Left ventricle myocardium inferior (tissue), 1 donor: ENCODE measurements at places on chromosomes 11 and 22. TPM values are rescaled to one million over a fixed set of nuclear protein-coding genes. Genes with fewer than 3 reads are reported as not detected.
A peak's percentile ranks its signal among the peaks of the same experiment; 100 is the strongest.

The PAAF1 gene
- 13.5 TPM for total RNA-seq

The GTPBP1 gene
- 28.9 TPM for total RNA-seq

- no peaks in the 10 kb centered on the region for H3K4me1 ChIP-seq
- no peak for DNase-seq
- H3K4me3 ChIP-seq = no peak overlapping the region
- no peaks in the 10 kb centered on the region for H3K36me3 ChIP-seq
- no peaks in the 10 kb centered on the region for H3K27me3 ChIP-seq
- no peak overlapping the region for H3K27ac ChIP-seq
Measured at GRCh38 chr11:105799728-105800462, 190.0 kb downstream of the GRIA4 start.

DNA sequence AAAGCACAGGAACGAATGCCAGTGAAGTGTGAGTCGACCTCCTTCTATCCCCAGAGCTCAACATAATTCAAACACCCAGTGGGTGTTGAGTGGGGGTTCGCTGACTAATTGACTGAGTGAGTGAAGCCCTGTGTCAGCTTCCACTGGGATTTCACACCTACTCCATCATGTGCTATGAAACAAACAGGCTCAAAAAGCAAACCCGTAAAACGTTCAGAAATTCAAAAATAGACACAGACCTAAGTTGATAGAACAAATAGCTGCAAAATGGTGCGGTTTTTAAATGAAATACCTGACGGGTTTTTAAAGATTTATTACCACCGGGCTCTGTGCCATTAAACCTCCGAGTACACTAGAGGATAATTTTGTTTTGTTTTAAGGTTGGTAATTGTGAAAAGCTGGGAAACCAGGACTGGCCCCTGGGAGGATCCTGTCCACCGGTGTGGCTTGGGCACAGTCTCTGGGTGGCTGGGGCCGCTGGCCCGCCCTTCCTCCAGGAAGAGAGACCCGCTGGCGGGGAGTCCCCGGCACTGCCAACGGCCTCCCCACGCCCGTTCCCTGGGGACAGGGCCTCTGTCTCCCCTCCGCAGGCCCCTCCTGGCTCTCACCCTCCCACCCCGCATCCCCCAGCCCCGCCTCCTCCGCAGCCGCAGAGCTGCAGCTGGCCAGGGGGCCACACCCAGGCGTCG is 13.6 kb downstream of the KCNJ5 start:
- DNase-seq = peak; percentile 48
- peaks cover 58% of the 10 kb centered on the region for H3K4me1 ChIP-seq
- H3K4me3 ChIP-seq = peak overlapping the region; percentile 74
- peak overlapping the region; percentile 73 for H3K27ac ChIP-seq
- H3K27me3 ChIP-seq = peaks cover 12% of the 10 kb centered on the region

GRCh38 chr11:128405714-128406662 is 181.4 kb downstream of the ETS1 start:
- no peaks in the 10 kb centered on the region for H3K36me3 ChIP-seq
- no peak for DNase-seq
- no peak overlapping the region for H3K4me3 ChIP-seq
- no peaks in the 10 kb centered on the region for H3K27me3 ChIP-seq
- H3K27ac ChIP-seq = peak overlapping the region; percentile 49
- H3K4me1 ChIP-seq = peaks cover 26% of the 10 kb centered on the region

- H3K4me3 ChIP-seq = no peak overlapping the region
- DNase-seq = no peak
- H3K27ac ChIP-seq = no peak overlapping the region
- H3K27me3 ChIP-seq = no peaks in the 10 kb centered on the region
- H3K36me3 ChIP-seq = no peaks in the 10 kb centered on the region
- no peaks in the 10 kb centered on the region for H3K4me1 ChIP-seq
Measured at GRCh38 chr11:101974255-101974654, 57.9 kb upstream of the ANGPTL5 start.

DNA sequence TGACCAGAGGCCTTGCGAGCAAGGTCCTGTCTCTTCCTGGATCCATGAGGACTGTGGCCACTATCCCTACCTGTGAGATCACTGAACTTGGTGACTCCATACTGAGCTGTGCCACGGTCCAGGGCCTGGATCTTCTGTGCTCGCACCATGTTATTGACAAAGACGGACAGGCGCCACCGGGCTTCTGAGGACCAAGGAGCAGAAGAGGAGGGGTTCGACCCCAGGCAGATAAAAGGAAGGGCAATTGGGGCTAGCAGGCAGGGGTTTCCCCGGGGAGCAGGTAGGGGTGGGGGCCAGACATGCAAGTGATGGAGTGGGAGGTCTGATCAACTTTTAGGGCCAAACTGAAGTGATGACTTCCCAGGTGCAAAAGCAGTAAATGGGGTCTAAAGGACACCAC is 2.2 kb downstream of the CTSF start:
- peaks cover 17% of the 10 kb centered on the region for H3K4me1 ChIP-seq
- no peak overlapping the region for H3K27ac ChIP-seq
- no peaks in the 10 kb centered on the region for H3K27me3 ChIP-seq
- H3K4me3 ChIP-seq = no peak overlapping the region
- no peak for DNase-seq
- H3K36me3 ChIP-seq = peaks cover 3% of the 10 kb centered on the region

- no peaks in the 10 kb centered on the region for H3K27me3 ChIP-seq
- no peaks in the 10 kb centered on the region for H3K36me3 ChIP-seq
- DNase-seq = peak; percentile 62
Measured at GRCh38 chr11:118924591-118925585, 838 bp downstream of the BCL9L start.

- no peak for DNase-seq
- no peak overlapping the region for H3K27ac ChIP-seq
- H3K4me3 ChIP-seq = no peak overlapping the region
- no peaks in the 10 kb centered on the region for H3K4me1 ChIP-seq
Measured at GRCh38 chr11:9936754-9937153, 272.9 kb downstream of the SWAP70 start.

- no peak overlapping the region for H3K27ac ChIP-seq
- no peak overlapping the region for H3K4me3 ChIP-seq
- no peaks in the 10 kb centered on the region for H3K36me3 ChIP-seq
- H3K4me1 ChIP-seq = peaks cover 20% of the 10 kb centered on the region
Measured at GRCh38 chr11:14112721-14113120, 150.2 kb downstream of the SPON1 start.

GRCh38 chr22:26525946-26526564 is 13.8 kb upstream of the TFIP11 start:
- no peak overlapping the region for H3K4me3 ChIP-seq
- peak overlapping the region; percentile 81 for H3K27ac ChIP-seq
- DNase-seq = no peak
- H3K4me1 ChIP-seq = peaks cover 45% of the 10 kb centered on the region
- H3K27me3 ChIP-seq = no peaks in the 10 kb centered on the region
- peaks cover 43% of the 10 kb centered on the region for H3K36me3 ChIP-seq
